Heart right ventricle (tissue), 16 donors: ENCODE measurements at places on chromosomes 5 and 9.

DNA sequence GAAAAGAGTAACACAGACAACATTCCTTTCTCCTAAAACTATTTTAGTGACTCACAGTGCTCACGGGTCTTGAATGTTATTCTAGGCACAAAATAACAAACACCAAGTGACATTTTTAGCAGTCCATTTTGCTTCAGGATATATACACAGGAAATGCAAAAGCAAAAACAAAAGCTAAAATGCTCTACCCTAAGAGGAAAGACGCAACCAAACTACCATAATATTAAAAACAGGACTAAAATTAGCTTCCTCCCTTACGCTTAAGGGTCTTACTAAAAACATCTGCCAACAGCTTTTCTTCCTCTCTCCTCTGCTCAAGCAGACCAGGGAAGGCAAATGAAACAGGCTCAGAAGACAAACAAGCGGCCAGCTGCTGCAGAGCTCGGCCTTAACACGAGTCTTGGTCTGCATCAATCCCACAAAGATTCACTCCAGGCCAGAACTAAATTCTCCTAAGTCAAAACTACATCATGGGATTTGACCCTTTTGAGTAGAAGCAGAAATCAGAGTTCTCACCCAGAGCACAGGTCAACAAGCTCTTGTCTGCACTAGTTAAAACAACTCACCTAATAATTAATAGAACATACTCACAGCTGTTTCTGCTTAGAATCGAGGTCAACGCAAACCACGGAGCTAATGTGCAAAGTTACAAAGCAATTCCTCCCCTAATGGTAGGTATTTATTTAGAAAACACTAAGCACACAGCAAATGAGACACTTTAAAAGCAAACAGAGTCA lies 62.3 kb downstream of the RAPGEF1 start:
- no peak for DNase-seq

GRCh38 chr9:113609562-113610318 lies 146.2 kb downstream of the RGS3 start:
- peak; percentile 94 for DNase-seq

DNA sequence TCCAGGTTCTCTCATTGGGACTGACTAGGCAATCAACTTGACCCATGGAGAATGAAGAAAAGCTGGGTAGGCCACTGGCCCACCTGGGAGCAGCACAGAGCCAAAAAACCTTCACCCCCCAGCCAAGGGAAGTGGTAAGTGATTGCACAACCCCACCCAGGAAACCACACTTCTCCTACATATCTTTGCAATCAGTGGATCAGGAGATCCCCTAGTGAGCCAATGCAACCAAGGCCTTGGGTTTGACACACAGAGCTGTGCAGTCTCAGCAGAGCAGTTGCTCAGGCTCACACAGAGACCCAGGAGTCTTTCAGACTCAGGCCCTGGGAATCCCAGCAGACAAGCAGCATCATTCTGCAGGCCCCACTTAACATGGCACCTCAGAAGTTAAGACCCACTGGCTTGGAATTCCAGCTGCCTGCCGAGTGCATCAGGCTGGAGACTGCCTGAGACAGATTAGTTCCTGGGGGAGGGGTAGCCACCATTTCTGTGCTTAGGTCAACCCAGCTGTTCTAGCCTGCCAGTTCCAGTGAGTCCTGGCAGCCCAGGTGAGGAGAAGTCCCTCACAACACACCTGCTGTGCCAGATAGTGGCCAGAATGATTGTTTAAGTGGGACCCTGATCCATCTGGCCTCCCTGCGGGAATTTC lies 136.4 kb downstream of the SAXO1 start:
- no peak for DNase-seq

DNA sequence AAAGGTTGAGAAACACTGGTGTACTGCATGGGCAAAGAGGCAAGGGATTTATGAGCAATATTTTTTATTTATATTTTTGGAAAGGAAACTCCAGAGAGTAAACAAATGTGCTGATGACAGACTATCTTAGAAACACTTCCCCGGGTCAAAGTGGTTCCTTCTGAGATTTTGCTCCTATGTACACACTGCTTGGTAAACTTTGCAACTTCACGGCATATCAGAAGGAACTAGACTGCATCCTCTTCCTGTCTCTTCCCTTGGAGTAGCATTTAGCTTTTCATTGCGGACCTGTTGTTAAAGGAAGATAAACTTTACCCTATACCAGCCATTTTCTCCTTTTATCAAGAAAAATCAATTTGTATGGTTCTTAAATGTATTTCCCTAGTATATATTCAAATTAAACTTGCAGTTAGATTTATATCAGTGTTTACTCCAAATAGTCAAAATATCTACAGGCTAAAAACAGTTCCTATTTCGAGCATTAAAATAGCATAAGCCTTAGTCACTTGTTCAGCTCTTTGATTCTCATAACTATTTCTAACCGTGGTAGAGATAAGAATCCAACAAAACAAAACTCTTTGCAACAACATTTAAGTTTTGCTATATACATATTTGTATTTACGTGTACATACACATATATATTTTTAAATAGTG lies 48.0 kb upstream of the LRRC19 start:
- no peak for DNase-seq

- DNase-seq: no peak
Measured at GRCh38 chr9:128540634-128541360, 11.6 kb upstream of the SPTAN1 start.

DNA sequence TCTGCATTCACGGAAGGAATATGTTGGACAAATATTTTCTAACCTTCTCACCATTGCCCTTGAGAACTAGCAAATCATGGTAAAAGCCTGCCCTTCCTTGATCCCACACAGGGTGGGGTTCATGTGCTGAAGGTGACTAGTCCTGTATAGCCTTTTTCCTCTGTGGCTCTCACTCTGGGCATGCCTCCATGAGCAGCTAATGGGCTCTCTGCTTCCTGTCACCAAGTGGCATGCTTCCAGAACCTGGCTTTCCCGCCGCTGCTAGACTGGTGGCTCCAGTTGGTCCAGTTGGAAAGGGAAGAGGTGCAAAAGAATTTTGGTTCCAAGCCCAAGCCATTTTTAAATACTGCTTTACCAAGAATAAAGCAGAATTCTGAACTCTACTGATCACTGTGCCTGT lies 35.5 kb downstream of the FBXO10 start:
- peak; percentile 47 for DNase-seq

- no peak for DNase-seq
Measured at GRCh38 chr5:59393585-59394420, 499.7 kb downstream of the PDE4D start.

DNA sequence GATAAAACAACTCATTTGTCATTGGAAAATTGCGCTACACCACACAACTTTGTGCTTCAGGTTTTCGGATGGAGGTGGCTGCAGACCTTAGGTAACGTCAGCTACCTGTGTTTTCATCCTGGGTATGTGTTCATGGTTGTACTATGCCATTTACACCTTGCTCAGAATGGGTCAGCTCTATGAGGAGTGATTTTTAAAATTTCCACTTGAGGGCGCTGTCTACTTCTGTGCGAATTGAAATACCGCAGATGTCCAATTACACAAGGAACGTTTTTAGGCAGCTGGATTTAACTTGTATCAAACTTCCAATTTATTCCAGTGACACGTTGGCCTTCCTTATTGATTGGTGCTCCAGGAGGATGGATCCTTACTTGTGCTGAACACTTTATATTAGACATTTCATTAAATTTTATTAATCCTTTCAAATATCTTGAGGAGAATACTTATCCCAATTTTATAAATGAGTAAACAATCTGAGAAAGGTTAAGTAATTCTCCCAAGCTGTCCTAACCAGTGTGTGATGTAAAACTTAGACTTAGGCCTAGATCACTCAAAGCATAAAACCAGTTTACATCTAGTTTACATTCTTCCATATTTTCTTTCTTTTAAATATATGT lies 23.4 kb downstream of the DMRTA1 start:
- DNase-seq: no peak

DNA sequence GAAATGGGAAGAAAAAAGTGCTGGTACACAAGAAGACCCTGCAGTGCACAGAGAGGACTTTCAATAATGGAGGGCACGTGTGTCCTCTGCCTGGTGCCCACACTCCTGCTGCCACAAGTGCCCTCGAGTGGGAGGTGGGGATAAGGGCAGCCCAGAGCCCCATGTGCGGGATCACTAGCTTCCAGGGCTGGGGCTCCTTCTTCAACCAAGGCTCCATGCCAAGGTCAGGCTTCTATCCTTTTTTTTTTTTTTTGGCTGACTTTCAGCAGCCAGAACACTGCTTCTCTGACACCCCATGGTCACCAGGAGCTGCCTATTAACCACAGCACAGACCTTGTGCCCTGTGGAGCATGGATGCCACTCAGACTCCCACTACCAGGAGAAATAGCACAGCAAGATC lies 7.5 kb downstream of the ACSL6 start:
- no peak for DNase-seq

DNA sequence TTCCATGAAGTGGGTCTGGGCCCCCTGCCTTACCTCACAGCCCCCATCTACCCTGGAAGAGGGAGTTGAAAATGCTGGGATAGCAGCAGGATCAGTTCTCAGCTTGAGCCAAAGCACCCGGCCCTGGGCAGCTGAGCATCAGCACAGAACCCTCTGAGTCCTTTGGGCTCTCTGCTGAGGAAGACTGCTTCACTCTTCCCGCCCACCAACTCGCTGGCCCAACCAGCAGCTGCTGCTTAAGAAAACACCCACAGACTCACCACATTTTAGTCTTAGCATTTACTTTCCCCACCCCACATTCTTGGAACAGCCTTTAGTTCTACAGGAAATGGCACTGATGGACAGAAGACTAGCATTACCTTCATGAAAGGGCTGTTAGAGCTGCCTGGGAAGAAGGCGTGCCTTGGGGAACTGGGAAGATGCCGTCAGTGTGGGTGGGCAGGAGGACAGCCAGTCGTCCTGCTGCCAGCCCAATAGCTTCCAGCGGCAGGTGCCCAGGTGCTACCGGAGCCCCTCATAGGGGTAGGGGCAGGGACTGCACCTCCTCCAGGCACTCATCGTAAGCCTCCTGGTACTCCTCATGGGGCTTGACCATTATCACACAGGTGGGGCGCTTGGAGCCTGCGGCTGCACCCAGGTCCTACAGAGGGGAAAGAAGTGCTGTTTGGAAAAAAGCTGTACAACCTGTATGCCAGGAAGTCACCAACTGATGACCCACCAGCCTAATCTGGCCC lies 4.3 kb downstream of the NHP2 start:
- DNase-seq: no peak

DNA sequence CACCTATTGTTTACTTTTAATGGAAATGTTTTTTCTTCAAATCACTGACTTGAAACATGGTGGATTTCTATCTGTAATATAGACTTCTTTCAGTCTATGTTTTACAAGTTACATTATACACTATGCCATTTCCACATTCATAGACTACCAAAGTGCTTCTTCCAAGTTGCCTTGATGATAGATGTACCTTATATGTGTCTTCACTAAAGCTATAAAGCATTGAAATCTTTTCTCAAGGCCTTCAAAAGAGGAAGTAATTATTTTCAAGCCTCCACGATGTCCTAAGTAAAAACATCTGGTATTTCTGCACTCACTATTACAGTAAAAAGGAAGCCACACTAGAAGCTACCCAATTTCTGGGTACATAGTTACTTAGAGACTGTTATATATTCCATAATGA lies 113.3 kb downstream of the FGF10 start:
- DNase-seq: no peak

DNA sequence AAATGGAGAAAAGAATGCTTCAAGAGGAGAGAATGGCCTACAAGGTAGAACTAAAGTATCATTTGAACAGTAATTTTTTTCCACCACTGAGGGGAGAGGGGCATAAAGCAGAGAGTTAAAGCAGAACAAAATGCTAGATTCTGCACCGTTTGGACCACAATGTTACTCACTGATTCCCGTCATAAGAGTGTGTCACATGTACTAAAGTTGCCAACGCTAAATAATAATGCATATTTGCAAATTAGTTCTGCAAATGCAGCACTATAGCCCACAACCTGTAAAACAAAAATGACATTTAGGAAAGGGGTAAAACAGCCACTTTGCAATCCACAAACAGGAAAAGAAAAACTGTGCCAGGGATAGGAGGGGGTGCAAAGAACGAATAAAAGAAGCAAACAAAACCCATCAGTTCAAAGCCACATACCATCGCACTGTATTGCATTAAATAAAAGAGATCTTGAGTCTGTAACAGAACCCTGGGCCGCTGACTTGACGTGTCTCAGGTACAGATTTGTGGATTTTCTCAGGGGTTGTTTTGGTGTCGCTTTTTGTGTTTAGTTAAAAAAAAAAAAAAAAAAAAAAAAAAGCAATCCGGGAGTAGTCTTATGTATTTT lies 7.7 kb upstream of the NFIB start:
- no peak for DNase-seq

DNA sequence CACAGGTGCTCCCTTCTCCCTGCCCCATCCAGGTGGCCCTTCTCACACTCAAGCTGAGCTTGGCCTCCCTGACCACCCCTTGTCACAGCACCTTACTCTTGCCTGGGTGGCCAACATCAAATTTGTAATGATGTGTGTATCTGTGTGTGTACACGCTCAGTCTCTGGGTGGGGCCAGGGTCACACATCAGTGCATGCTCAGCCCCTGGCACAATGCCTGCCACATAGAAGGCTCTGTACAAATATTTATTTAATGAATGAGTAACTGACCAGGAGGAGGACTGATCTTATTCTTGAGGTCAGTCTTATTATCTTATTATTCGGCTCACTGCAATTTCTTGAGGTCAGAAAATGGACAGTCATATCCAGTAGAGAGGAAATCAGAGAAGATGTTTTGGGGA lies 41.3 kb upstream of the HAND1 start:
- no peak for DNase-seq

DNA sequence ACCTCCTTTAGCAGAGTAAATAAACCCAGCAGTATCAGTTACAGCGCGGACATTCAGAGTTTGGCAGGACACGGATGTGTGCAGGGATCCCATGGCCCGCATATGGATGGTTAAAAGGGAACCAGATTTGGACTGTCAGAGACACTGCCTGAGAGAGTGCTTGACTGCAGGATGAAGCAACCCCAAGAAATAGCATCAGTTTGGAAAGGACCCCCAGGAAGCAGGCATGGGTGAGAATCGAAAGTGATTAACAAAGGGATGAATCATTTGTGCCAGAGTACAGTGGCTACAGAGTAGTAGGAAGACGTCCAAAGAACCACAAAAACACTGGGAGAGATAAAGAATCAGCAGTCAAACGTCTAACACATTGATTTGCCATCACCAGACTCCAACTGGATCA lies 5.5 kb downstream of the C7 start:
- no peak for DNase-seq

- no peak for DNase-seq
Measured at GRCh38 chr5:126402621-126403555, 20.3 kb upstream of the GRAMD2B start.

- DNase-seq: no peak
Measured at GRCh38 chr5:38535248-38535750, 21.1 kb downstream of the LIFR start.
